HEK293T (cell line): ENCODE measurements at places on chromosomes 12 and 14.

DNA sequence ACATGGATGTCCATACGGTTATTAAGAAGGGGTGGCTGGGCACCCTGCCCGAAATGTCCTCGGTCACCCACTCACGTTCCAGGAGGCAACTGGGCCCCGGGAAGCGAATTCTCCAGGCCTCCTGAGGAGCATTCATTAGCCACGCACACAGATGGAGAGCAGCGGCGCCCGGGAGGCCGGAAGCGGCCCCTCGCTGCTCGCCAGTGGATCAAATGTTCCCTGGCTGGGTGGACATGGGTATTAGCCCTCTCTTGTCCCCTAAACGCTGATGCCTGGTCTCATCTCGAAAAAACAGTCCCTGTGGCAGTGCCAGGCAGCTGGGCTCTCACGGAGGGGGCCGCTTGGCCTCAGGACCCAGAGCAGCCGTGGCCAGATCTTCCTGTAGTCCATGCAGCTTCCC lies 59.0 kb upstream of the DLK1 start:
- no peak for DNase-seq

DNA sequence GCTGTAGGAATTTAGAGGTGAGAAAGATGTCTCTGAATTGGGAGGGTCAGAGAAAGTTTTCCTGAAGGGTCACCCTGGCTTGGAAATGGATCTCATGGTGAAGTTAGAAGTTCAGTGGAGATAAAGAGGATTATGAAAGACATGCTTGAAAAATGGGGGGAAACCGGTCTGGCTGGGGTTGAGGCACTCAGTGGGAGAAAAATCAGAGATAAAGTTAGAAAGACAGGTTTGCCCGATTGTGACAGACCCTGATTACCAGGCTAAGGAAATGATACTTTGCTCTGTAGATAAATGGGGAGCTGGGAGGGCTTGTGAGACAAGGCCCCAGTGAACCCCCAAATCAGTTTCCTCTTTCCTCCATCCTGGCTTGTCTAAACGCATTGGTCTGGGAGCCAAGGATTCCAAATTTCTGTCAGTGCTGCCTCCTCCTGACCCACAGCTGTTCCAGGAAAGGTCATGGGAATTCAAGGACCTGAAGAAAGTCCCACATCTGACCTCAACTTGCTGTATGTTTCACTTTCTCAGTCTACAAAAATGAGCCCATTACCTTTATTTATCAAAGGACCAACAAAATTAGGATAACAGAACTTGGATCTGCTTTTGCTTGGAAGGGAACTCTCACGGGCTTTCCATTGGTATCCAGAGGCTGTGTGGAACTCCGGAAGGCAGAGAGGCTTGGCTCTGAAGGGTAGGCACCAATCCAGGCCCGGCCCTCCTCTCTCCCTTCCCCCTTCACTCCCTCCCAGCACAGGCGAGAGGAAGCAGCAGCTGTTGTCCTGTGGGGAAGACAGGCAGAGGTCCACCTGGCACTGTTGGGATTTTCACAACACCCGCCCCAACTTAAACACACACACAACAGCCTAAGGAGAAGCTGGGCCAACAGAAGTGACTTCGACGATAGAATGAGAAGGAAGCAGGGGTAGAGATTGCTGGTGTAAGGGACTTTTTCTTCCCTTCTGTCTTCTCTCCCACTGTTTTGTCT lies 3.4 kb upstream of the RNASE7 start:
- DNase-seq = no peak

DNA sequence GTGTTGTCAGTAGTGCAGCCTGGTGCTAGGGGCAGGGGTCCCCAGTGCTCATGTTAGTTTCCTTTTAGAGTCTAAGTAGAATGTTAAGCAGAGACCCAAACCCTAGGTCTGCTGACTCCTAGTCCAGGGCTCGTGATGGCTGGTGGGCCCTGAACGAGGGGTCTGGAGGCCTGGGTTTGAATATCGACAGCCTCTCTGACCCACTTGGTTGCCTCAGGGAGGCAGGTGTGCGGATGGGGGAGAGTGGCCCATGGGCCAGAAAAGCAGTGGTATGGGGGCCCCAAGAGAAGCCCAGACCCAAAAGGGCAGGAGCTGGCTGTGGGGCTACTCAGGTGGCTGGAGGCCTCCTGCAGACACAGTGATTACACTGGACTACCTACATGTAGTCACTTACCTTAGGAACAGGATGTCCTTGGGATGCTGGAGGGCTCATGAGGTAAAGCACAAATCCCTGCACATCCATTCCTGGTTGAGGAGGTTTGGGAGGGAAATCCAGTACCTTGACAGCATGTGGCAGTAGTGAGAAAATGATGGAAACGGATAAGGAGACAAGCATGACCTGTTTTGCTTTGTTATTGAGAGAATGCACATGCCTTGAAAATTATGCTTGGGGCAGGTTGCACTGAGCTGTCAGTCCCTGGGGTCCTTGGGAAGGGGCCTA lies 1.7 kb upstream of the SLC25A29 start:
- no peak for DNase-seq

GRCh38 chr12:30286345-30286926 lies 409.2 kb downstream of the IPO8 start:
- DNase-seq = no peak

DNA sequence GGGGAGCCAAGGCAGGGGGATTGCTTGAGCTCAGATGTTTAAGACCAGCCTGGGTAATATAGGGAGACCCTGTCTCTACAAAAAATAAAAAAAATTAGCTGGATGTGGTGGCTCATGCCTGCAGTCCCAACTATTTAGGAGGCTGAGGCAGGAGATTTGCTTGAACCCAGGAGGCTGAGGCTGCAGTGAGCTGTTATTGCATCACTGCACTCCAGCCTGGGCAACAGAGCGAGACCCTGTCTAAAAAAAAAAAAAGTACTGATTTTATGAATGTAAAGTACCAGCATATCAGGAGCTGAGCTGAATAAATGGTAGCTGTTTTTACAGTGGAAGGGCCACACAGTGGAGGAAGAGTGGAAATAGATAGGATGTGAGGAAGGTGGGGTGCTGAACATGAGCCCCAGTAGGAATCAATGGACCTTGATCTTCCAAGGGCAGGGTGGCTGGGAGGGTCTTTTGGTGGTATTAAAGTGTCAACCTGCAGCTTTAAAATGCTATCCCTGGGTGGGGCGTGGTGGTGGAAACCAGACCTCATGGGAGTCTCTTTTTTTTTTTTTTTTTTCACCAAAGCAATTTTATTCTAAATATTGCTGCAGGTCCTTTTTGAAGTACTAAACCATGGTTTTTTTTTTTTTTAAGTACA lies 2.2 kb downstream of the ATP23 start:
- no peak for DNase-seq

GRCh38 chr14:92897922-92898565 lies 24.9 kb upstream of the CHGA start:
- DNase-seq = no peak

DNA sequence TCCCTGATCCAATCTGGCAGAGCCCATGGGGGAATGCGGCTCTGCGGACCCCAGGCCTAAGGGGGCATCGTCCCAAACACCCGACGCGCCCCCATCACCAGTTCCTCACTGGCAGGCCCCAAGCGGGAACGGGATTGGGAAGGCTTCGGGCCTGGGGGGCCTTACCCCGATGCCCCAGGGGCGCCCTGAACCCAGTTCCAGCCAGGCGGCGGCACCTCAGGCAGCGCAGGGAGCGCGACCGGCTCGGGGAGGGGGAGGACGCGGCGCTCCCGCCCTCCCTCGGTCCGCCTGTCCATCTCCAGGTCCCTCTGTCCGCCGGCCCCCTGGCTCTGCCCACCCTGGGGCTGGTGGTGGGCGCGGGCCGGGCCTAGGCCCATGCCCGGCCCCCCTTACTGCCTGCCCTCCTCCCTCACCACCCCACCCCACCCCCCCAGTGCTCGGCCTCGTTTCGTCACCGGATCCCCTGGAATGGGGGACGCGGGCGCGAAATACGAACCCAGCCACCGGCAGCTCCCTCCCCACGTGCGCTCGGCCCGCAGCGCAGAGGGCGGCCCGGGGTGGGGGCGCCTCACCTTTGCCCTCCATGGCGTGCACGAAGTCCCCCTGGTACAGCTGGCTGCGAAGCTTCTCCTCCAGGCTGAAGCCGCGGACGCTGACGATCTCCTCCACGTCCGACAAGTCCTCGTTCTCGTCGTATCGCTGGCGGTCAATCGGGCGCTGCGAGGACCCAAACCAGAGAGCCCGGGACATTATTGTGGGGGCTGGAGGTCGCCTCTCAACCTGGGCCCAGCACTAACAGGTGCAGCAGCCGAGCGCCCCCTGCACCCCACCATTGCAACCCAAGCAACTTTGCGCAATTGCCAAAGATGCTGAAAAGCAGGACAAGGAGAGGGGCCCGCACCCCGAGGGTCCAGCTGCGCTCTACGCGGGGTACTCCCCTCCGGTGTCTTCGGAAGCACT lies 2.3 kb downstream of the KDM2B start:
- no peak for DNase-seq

DNA sequence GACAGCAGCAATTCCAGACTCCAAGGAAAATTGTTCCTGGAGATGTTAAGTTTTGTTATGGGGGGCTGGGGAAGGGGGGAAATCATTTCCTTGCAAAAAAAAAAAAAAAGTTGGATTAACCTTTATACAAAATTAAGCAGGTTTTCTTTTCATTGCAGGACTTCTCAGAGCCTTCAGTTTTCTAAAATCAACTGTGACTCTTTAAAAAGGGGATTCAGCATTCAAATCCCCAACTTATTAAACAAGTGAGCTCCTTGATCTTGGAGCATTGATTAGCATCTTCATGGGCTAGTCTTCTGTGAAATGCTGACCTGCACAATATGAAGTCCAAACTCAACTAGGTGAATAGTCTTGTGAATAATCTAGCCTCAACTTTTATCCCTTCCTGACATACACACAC lies 7.1 kb downstream of the TC2N start:
- no peak for DNase-seq

DNA sequence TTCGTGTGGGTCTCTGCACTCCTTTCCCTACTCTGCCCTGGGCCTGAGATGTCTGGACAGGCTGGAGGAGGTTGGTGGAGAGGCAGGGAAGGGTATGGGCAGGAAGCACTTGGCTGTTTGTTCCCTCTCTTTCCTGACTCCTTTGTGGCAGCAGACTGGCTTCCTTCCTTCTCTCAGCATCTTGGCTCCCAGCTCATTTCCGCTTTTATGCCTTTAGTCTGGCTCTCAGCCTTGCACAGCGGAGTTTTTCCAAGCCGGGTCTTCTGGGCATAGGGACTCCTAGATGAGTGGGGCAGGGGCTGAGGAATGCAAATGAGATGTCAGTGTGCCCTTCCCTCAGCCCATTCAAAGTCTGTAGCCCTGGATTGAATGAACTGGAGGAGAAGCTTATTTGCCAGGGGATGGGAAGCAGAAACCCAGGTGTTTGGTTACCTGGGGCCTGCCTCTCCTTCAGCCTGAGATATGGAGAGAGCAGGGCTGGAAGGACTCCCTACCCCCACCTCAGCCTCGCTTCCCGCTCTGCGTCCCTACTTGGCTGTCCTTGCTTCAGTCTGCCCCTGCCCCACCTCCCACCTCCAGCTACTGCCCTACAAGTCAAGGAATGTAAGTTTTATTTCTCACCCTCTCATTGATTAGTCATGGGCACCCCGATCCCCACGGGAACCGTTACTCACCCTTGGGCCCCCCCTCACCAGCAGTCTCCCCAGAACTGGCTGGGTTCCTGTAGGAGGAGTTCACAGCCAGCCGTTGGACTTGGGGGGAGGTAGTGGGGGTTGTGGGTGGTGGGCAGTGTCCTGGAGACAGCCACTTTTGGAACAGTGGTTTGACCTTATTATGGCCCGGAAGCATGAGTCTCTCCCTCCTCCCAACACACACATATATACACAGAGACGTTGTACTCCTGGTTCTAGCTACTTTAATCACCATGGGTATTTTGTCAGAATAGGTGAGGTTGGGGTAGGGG lies 9.3 kb upstream of the ITGA5 start:
- no peak for DNase-seq

DNA sequence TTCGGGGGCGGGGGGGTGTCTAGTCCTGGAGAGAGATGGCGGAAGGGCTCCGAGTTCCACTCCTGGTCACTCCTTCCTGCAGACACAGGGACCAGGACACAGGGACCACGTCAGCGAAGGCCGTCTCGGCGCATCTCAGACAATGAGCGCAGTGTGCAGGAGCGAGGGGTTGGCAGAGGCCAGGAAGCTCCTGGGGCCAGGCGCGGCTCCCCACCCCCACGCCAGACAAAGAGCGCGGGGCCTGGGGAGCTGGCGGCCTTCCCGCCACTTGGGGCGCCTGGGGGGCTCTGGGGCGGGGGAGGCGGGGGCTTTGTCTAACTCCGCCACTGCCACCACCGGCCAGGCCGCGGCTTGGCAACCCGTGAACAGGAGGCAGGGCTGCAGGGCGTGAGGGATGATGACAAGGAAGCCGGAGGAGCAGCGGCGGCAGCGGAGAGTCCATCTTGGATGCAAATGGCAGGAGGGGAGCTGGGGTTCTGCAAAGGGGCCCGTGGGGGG lies 2.2 kb downstream of the CDK2AP1 start:
- no peak for DNase-seq

GRCh38 chr14:104051092-104051813 lies 34.2 kb upstream of the ASPG start:
- DNase-seq = no peak

DNA sequence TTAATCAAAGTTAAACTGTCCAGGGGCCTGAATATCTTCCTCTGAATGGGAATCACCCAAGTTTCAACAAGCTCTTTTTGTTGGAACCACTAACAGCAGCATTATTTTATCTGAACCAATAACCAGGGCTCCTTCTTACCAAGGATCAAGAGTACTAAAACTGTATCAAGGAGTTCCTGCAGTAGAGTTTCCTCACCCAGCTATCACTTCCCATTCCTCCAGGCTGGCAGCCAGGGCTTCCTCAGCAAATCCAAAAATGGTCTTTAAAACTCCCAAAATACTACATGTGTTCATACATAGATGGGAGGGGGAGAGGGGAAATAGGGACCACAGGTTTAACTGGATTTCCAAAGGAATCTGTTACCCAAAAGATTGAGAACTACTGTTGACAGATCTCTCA lies 10.5 kb downstream of the FMNL3 start:
- DNase-seq = no peak

DNA sequence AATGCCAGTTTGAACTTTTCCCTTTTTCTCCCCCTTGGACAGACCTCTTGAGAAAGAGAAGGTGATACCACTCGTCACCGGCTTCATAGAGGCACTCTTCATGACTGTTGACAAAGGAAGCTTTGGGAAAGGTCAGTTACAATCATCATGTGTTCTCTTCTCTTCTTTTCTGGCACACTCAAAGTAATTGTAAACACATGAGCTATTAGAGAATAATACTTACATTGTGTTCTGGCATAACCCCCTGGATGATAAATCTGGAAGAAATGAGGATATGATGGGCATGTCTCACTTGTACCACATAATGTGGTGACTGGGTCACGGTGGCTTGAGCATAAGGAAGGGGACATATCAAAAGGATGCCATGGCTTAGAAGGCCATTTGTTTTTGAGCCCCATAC lies 20.0 kb downstream of the UTP20 start:
- no peak for DNase-seq

DNA sequence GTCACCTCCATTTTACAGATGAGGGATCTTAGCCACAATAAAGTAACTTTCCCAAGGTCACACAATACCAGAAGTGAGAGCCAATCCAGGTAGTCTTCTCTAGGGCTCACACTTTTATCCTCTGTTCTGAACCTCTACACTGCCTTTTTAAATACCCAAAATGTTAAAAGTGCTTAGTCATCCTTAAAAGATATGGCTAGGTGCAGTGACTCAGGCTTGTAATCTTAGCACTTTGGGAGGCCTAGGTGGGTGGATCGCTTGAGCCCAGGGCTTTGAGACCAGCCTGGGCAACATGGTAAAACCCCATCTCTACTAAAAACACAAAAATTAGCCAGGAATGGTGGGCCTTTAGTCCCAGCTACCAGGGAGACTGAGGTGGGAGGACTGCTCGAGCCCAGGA lies 104.1 kb upstream of the PPP4R3A start:
- DNase-seq = no peak

- DNase-seq = no peak
Observed at GRCh38 chr12:100851637-100852036, 57.1 kb downstream of the ANO4 start.
